EH (cell line): ENCODE measurements at places on chromosomes 6 and 20.

- peak; percentile 38 for DNase-seq
Measured at GRCh38 chr6:137261761-137262160, 42.6 kb upstream of the IFNGR1 start.

DNA sequence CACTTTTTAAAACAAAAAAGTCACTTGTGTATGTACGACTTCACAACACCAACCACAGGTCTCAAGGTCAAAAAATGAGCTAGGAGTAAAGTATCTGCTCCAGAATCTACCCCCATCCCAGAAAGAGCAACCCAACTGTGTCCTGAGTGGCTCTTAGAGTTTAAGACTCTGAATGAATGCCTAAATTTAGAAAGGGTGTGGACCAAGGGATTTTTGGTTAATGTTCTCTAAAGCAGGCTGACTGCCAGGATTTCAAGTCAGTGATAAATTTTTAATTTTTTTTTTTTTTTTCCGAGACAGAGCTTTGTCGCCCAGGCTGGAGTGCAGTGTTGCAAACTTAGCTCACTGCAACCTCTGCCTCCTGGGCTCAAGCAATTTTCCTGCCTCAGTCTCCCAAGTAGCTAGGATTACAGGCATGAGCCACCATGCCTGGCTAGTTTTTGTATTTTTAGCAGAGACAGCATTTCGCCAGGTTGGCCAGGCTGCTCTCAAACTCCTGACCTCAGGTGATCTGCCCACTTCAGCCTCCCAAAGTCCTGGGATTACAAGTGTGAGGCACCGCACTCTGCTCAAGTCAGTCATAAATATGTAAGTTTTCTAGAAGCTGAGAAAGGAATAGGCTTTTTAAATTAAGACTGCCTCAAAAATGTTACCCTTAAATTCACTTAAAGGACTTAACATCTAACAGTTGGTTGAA, 20.2 kb downstream of the STAU1 start:
- peak; percentile 62 for DNase-seq

DNA sequence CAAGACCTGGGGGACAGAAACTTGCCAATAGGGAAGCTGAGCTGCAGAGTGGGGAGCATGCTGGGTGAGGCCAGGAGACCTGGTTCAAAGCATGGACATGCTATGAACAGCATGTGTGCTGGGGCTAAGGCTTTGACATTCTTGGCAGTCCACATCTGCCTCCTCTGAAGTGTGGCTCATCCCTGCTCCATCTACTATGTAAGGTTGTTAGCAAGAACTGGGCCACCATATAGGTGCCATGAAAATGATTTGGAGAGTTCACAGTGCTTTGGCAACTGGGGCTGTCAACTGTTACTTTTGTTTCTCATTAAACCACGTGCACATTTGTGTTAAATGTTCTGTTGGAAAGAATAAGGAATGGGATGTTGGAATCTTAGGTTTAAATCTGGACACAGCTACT, 311.1 kb downstream of the CDC5L start:
- DNase-seq = no peak

DNA sequence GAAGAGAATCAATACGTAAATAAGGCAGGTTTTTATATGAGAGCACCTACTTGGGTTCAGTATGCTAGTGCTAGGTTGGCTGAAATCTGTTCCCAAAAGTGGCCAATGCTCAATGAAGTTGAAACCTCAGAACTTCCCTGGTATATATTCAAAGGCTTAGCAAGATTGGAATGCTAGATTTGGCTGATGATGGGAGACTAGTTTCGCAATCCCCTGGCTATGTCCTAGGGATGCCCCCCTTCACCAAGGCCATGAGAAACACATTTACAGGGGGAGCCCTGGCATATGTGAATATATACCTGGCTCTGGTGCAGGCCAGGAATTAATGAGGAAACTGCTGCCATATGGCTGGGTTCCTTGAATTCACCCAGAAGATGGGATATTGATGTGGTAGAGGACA, 142.4 kb upstream of the C6orf118 start:
- no peak for DNase-seq

DNA sequence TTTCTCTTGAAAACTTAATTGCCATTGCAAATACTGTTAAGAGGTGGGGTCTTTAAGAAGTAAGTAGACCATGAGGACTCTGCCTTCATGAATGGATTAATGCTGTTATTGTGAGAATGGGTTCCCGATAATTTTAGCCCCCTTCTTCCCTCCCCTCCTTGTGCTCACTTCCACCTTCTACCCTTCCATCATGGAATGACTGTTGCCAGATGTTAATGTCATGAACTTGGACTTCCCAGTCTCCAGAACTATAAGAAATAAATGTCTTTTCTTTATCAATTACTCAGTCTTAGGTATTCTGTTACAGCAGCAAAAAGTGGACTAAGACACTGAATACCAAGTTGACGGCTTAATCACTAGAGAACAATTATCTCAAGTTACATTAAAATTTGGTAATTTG, 5.8 kb upstream of the FOXQ1 start:
- DNase-seq = no peak

GRCh38 chr6:117613920-117614560, 11.7 kb upstream of the GOPC start:
- peak; percentile 56 for DNase-seq

GRCh38 chr6:134289204-134289575, 28.7 kb downstream of the SGK1 start:
- no peak for DNase-seq

DNA sequence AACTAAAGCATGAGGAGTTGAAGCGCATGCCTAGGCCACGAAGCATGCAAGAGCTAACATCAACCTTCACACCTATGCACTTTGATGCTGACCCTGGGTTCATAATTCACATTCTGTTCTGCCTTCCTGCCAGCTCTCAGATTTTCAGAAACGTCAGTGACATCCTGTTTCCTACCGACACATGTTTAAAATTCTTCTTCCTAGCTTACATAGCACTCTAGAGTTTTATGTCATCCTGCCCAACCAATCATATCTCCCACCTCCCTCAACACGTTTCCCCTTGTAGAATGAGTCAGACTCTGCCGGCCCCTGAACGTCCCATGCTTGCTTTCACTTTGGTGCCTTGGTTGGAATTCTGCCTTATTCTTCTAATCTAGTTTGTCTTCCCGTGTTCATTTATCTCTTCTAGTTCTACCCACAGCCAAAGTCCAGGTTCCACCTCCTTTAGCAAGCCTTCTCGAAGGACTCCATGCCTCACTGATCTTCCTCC, 97.2 kb upstream of the MAP7 start:
- DNase-seq = peak; percentile 91

- no peak for DNase-seq
Measured at GRCh38 chr6:150392452-150393220, 23.8 kb downstream of the IYD start.

DNA sequence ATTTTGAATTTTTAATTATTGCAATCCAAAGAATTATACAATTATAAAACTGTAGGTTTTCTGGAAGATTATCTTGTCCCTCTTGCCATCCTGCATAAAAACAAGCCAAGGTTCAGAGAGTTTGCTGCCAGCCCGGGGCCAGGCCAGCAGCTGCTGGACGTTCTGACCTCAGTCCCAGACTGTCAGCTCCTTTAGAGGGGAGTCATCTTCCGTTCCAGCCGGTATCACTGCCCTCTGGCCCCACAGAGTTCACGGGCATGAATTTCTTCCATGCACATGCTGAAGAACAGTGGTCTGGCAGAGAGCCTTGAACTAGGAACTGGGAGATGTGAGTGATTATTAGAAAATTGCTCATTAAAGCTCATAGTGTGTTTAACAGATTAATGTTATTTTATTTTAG, 130.4 kb upstream of the QKI start:
- no peak for DNase-seq

- DNase-seq = peak; percentile 99
Measured at GRCh38 chr6:155493694-155494143, 38.1 kb upstream of the NOX3 start.

GRCh38 chr6:11179088-11179418, 53.4 kb downstream of the NEDD9 start:
- DNase-seq = no peak
